ENCODE measurements at places on chromosomes 16 and 17.

DNA sequence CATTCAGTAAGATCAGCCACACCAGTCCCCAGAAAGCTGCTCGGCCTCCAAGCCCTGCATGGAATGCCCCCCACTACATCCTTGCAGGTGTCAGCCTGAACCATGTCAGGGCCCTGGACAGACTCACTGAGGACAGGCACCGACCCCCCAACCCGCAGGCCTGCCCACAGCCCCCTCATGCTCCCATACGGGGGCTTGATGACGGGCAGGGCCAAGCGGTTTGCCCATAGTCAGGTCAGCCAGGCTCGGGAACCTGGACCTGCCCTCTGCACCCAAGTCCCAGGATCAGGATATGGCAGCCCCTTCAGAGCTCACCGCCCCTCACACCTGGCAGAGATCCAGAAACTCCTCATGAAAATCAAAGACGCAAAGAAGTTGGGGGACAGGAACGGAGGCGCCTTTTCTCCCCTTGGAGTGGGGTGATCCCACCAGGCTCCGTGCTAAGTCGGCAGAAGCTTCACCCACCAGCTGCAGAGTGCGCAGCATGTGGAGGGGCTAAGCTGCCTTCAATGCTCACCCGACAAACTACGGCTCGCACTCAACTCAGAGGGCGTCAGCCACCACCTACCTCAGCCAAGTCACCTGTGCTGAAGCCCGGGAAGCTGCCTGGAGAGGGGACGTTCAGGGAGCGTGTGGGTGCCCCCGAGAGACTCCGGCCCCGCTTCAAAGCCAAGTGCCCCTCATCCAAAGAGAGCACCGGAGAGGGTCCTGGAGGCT is 26.5 kb downstream of the GNPTG start:
- no peak for DNase-seq

GRCh38 chr16:17395849-17396480 is 74.8 kb downstream of the XYLT1 start:
- no peak for DNase-seq

DNA sequence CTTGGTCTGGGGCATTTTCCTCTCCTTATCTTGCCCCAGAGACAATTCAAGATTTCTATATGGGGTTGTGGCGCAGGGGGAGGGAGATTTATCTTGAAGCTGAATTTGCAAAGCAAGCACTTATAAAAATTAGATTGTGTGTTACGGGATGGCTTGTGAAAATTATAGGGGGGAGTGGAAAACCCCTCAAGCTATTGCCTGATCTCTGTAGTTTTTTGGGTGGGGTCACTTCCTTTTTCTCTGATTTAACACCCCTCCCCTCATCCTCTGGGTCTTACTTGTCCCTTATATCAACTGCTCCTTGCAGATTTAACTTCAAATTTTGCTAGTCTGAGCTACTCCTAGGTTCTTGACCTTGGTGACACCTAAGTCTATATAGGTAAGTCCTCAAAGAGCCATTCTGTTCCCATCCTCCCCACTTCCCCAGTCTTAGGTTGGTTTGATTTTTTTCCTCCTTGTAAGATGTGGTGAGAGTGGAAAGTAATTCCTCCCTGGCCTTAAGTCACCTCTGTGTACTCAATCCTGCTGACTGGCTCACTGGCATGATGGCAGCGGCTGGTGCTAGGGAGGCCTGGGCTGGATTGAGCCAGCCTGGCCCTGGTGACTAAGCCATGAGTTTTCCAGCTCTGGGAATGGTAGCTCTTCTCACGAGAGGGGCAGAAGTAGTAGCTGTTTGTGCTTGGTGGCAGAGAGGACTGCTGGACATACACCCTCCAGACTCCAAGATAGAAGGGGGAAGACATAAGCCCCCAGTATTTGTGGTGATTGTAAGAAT is 2.3 kb downstream of the ARL4D start:
- DNase-seq: peak; percentile 88

GRCh38 chr16:55703003-55704001 is 47.5 kb downstream of the SLC6A2 start:
- no peak for DNase-seq

DNA sequence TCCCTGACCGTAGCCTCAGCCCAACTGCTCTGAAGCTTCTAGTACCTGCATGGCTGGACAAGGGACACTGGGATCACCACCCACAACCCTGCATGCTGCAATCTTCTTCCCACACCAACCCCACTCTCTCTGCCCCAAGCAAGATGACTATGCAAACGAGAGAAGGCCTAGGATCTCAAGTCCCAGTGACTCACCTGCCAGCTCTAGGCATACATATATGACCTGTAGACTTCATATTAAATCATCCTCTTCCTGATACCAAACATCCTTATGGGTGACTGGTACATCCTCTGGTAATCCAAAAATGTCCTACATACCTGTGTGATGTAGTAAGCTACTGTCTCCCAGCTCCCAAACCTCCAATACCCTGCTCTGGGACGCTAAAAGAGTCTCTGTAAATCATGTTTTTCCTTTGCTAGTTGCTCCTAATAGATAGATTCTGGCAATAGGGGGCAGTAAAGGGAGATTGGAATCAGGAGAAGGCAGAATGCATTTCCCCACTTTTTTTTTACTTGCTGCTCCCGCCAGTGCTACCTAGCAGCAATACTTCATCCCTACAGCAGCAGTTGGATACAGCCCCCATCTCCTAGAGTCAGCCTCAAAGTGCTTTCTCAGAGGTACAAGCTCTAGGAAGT is 43.4 kb upstream of the SOX9 start:
- no peak for DNase-seq

GRCh38 chr17:43308999-43309398 is 75.2 kb upstream of the RNU2-1 start:
- DNase-seq: no peak

DNA sequence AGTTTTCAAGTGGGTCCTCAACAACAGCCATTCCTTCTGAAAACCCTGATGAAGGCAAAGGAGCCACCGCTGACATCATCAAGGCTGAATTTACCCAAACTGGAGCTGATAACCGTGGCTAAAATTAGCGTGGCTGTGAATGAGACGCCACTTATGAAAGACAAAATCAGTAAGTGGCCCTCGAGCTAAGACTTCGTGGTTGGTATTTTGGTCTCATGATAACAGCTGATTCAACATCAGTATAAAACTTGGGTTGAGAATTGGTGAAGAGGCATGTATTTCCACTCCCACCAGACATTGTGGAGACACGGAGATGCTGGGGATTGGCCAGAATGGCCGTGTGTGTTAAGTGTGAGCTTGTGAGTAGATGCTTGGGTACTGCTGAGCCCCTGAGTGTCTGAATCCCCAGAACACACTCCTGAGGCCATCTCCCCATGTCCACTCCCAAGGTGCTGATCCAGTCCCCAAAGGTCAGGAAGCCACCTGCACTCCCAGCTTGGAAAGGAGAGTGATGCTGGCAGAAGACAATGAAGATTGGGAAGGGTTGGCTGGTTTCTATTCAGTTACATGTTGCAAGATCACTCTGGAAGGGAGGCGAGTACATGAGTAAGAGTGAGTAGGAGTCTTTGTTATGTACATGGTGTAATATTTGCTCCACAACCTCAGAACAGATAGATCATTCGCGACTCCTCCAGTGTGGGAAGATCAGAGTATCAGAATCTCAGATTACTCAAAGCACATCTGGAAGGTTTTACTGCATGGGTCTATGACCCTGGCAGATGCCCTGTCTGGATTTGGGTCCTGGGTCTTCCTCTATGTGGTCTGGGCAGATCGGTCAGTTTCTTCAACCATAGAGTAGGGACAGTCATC is 207.7 kb downstream of the HS3ST3A1 start:
- no peak for DNase-seq

- DNase-seq: no peak
Measured at GRCh38 chr17:80647746-80648145, 103.1 kb downstream of the RPTOR start.

- no peak for DNase-seq
Measured at GRCh38 chr17:8656693-8657092, 26.2 kb upstream of the MYH10 start.

- DNase-seq: no peak
Measured at GRCh38 chr17:57713140-57713539, 32.0 kb downstream of the CCDC182 start.

DNA sequence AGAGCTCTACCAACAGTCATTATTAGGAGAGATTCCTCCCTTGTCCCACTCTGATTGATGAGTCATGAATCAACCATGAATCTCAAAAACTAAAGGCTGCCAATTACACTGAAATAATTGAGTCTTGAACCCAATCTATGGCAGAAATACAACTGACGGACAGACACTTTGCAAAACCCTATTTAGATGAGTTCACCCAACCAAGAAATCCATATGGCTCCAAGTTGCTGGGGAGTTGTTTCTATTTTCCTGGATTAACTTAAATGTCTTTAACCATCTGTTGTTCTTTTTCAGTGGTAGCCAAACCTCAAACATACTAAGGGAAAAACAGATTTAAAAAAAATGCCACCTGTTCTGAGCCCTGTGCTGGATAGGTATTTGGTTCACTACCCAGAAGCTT is 151.0 kb downstream of the SHISA9 start:
- DNase-seq: no peak

GRCh38 chr17:5419959-5420653 is at the start of gene RPAIN:
Gene RPAIN, plus strand, starts transcription at chr17:5420182. Its CDS starts 29 bp downstream, at chr17:5420211.
- DNase-seq: peak; percentile 92

- DNase-seq: no peak
Measured at GRCh38 chr17:193841-194806, 12.7 kb upstream of the DOC2B start.

- no peak for DNase-seq
Measured at GRCh38 chr16:80938004-80938878, 68.4 kb downstream of the CMC2 start.

DNA sequence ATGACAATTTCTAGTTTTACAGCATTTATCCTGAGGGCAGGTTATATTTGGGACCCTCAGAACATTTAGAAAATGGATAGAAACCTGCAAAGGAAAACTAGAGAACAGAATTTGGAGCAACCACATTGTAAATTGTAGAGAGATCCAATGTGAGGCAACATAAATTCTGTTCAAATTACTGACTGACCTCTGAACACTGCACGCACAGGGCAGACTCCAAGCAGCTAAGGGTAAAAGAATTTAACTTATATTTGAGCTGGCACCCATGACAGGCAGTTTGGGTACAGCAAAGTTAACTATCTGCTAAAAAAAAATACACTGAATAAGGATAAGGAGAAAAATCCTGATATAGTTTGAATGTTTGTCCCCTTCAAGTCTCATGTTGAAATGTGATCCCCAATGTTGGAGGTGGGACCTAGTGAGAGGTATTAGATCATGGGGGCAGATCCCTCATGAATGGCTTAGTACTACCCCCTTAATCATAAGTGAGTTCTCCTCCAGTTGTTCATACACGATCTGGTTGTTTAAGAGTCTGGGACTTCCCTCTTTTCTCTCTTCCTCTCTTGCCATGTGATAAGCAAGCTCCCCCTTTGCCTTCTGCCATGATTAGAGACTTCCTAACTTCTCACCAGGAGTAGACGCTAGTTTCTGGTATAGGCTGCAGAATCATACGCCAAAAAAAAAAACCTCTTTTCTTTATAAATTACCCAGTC is 75.7 kb downstream of the FBXL20 start:
- no peak for DNase-seq

DNA sequence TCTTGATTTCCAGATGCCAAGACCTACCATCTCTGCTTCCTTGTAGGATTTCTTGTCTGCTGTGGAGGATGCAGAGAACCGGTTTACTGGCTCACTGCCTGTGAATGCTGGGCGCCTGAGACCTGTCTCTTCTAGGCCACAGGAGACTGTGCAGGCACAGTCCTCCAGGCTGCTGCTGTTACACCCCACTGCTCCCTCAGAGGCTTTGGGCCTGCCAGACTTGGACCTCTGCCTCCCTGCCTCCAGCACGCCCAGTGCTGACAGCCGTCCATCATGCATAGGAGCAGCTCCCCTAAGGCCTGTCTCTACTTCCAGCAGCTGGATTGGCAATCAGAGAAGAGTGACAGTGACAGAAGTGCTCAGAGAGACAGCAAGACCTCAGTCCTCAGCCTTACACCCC is 6.1 kb downstream of the HROB start:
- no peak for DNase-seq

DNA sequence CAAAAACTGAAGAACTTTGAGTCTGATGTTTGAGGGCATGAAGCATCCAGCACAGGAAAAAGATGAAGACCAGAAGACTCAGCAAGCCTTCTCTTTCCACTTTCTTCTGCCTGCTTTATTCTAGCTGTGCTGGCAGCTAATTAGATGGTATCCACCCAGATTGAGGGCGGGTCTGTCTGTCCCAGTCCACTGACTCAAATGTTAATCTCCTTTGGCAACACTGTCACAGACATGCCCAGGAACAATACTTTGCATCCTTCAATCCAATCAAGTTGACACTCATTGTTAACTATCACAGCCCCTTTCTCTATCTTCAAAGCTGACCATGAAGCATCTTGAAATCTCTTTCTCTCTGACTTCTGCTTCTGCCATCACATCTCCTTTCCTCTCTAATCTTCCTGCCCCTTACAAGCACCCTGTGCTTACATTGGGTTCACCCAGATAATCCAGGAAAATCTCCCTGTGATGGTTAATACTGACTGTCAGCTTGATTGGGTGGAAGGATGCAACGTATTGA is 115.9 kb upstream of the CDH13 start:
- no peak for DNase-seq

DNA sequence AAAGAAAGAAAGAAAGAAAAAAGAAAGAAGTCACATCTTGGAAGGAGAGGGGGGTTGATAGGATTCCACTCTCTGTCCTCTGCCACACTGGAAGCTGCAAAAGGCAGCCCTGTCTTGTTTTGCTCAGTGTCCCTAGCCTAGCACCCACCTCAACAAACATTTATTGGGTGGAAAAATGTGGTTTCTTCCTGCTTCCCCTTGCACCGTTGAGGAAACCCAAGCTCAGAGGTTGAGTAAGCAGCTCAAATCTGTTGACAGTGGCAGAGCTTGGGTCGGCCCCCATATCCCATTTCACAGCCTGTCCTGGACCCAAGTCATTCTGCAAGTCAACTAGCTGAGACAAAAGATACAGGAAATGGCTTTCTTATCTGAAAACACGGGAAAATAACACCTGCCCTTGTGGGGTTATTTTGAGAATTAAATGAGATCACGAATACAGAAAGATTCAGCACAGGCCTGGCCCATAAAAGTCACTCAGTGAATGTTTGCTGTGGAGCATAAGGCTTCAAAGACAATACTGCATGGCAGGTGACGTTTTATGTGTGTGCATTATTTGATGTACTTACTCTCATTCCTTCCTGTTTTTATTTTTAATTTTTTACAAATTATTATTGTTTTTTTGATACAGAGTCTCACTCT is 63.6 kb downstream of the SCNN1B start:
- no peak for DNase-seq

- DNase-seq: no peak
Measured at GRCh38 chr17:42394838-42395237, 6.6 kb upstream of the STAT3 start.

- DNase-seq: no peak
Measured at GRCh38 chr17:34579979-34580684, 750 bp downstream of the TMEM132E start.

DNA sequence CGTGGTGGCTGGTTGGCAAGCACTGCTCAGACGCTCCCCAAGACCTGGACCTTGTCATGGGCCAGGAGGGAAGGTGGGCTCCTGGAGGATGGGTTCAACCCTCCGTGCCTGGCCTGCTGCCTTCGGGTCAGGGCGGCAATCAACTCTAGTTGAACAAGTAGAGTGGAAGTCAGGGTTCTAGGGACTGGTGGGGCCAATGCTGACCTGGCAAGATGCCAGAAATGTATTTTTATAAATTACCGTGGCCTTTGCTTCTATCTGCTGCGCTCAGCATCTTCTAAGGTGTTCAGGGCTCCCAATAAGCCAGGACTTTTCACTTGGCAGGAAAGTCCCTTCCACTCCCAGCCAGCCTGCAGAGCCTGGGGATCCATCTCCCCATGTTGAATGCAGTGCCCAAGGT is 207.1 kb upstream of the N4BP1 start:
- no peak for DNase-seq

- DNase-seq: peak; percentile 89
Measured at GRCh38 chr16:67666559-67667452, at the start of the genes C16orf86 and ENKD1. Gene C16orf86, plus strand, starts transcription at chr16:67666814. Its CDS starts 157 bp downstream, at chr16:67666971. Gene ENKD1, minus strand, starts transcription at chr16:67666750. Its CDS starts 308 bp downstream, at chr16:67666442.

All from osteocyte (in vitro differentiated cells).